NCI-H1105 treated with DMSO at 0.1 percent for 48 hours (cell line): ENCODE measurements at places on chromosomes 13 and 19.

DNA sequence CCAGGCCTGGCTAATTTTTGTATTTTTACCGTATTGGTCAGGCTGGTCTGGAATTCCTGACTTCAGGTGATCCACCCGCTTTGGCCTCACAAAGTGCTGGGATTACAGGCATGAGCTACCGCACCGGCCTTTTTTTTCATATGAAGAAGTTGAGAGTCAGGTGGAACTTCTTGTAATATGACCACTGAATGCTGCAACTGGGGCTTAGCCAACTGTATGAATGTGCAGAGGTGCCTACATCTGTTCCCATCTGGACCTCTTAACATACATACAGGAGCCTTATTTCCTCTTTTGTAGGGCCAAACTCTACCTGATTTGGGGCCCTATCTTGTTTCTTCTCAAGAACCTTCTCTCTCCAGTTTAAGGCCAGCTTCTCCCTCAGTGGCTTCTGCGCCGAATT is 11.9 kb upstream of the GGACT start:
- DNase-seq = no peak

DNA sequence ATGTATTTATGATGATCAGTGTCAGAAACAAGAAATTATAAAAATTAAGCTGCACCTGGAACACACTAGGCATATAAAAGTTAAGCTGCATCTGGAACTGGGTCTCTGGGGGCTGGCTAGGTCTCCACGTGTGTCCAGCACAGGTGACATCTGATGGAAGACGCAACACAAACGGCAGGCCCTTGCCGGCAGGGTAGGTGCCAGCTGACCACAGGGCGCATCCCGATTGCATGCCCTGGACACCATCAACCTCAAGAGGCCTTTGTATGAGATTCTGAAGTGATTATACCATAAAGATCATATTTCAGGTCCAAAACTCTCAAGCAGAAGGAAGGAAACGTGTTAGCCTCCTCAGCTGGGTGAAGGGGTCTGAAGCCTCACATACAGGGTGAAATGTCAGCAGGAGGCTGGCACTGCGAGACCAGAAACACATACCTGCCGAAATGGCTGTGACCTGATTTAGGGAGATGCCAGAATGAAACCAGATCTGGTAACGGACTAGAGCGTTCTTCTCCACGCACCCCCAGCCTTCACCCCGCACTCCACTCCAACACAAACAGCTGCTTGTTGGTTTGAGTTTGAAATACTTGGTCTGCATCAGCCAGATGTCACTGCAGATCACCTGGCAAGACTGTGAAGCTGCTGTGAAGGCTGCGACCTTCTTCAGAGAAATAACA is 37.3 kb downstream of the COL4A1 start:
- DNase-seq = no peak

GRCh38 chr19:1163934-1164683 is 10.0 kb downstream of the SBNO2 start:
- no peak for DNase-seq

DNA sequence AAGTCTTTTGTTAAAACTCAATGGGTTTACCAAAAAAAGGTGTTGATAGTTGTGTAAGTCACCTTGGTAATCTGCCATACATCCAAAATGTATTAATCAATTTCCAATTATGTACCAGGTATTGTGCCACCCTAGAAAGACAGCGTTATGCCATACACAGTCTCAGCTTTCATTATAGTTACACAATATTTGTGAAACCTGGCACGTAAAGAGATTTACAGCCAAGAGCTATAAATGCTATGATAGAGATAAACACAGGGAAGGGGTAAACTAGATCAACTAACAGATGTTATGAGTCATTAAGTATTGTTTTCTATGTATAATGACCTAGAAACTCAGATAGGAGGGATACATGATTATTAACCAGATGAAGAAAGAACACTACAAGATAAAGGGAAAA is 725.6 kb upstream of the SLITRK5 start:
- no peak for DNase-seq

DNA sequence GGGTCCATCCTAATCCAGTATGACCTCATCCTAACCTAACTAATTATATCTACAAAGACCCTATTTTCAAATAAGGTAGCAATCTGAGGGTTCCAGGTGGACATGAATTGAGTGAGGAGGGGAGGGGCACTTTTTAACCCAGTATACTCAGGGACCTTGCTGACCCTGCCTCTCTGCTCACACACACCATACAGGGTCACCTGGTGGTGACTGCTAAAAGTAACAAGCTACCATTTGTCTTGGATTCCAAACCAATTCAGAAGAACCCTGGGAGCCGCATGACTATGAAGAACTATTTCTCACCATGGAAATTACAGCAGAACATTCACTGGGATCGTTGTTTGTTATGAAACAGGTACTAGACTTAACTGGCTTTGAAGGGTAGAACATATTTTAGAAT is 151.9 kb downstream of the LACC1 start:
- DNase-seq = no peak

DNA sequence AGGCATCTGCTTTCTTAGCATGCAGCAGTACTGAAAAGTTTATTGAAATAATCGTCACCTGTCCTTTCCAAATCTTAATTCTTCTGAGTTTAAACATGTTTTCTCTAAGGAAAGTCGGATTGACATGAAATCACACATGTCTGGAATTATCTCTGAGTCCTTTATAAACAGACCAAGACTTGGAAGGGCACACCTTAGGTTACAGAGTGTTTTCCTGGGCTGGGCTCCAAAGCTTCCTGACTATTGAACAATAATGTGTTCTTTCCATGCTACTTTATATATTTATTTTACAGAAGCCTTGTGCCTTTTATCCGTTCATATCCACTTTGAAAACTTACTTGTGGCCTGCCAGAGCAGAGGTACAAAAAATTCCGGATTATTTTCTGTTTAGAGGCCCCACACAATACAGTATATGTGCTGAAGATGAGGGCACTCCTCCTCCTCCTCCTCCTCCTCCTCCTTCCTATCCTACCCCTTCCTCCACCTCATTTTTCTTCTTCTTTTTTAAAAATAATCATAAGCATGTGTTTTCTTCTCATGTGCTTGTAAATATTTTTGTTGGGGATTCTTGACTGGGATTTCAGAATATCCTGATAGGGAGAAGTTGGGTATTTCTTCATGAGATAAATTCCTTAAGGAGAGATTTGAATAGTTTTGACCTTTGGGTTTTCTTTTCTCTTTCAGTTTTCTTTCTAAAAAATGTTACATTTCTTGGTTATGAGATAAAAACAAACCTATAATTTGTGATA is 52.3 kb downstream of the LRCH1 start:
- DNase-seq = no peak

DNA sequence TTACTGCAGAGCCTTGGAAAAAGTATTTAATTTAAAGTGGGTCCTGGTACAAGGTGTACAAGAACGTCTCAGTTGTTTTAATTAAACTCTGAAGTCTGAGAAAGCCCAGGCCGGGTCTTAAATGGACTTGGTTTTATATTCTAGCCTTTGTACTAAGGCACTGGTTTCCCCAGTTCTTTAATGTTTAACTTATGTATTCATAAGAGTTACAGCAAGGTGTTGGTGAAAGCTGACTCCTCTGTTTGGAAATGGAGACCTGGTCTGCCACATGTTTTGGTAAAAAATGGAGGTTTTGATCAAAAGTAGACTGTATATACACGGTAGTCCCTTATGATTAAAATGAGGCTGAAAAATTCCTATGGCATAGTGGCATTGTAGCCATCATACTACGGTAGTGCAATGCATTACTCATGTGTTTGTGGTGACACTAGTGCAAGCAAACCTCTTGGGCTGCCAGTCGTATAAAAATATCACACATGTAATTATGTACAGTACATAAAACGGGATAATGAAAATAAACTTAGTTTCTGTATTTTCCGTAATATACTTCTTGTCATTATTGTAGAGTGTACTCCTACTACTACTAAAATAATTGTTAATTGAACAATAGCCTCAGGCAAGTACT is 883.4 kb upstream of the SPRY2 start:
- peak; percentile 2 for DNase-seq

DNA sequence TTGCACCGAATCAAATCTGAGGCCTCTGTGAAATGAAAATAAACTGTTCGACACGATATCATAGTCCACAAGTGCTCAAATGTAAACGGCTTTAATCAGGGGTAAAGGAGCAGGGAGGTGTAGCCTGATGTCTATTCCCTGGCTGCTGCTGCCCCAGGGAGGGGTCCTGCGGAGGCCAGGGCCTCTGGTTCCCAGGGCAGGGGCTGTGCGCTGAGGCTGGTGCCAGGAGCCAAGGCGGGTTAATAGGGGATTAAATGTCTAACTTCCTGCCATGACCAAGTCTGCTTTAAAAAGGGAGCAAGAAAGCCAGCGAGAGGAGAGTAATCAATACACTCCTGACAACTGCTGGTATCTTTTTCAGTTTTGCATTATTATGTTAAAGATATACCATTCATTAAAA is 59.4 kb downstream of the ZNF536 start:
- DNase-seq = no peak

GRCh38 chr13:45949161-45949560 is 97.6 kb upstream of the SIAH3 start:
- DNase-seq = no peak

DNA sequence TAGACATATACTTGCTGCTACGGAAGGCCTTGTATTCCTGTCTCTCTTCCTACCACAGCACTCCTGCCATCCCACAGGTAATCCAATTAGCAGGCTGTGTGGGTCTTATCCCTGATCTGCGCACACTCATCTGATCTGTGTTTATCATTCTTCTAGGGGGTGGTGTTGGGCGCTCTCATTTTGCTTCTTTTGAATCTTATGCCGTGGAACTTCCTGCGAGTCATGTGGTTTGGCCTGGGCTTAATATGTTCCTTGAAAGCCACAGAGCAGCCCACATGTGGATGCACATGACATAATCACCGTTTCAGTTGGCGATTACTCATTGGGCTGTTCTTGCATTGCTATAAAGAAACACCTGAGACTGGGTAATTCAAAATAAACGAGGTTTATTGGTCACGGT is 7.5 kb downstream of the RASA3 start:
- DNase-seq = no peak

- DNase-seq = no peak
Measured at GRCh38 chr19:35327642-35328041, 1.3 kb upstream of the CD22 start.

DNA sequence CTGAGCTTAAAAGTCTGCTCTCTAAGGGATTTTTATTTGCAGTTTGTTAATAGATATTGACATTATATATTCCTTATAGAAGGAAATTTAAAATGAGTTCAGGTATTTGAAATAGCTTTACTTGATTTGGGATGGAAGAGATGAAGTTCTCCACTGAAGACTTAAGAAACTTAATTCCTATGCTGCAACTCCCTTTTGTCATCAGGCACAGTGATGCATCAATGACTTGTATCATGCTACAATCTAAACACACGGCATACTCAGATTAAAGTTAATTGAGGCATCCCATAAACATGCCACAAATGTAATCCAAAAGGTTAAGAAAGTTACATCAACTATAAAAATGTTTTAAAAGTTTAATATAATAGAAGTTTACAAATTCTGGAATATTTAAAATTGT is 109.0 kb downstream of the STARD13 start:
- DNase-seq = no peak

DNA sequence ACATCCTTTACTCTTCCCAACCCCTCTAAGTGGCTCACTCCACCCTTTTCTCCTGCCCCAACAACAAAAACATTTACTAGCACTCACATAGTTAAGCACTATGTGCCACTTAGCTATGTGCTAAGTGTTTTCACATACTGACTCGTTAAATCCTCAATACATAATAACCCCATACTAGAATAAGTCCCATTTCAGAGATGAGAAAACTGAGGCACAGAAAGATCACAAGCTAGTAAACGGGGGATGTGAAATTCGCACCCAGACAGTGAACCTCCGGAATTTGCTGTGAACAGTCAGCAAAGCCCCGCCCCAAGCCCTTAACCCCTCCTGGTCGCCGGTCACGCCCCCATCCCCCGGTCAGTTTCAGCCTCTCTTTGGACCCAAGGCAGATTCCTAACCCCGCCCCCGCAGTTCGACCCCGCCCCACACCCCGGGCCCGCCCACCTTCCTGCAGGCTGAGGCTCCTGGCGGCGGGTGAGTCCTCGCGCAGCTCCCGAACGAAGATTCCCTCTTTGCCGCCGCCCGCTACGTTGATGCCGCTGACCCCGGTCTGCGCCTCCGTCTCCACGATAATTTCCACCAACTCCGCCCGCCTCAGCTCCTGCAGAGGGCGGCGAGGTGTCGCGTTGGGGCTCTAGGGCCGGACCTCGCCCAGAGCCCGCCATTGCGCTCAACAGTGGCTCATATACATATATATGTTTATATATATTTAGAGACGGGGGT is 9.8 kb downstream of the PRX start:
- peak; percentile 41 for DNase-seq

DNA sequence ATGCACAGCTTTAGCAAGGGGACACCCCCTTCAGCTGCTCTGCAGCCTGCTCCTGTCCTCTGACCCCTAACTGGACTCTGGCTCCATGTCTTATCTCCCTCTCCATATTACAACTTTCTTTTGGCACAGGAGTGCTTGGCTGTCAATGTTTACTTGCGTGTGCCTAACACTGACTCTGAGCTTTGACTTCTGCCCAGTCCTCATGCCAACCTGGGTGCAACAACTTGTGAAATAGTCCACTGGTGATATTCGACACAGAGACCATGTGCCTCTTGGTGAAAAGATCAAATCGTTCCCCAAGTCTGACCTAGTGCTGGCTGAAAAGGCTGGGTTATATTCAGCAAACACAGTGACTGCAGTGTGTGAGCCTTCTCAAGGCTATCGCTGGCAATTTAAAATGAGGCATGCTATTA is 34.1 kb upstream of the KLF12 start:
- no peak for DNase-seq

DNA sequence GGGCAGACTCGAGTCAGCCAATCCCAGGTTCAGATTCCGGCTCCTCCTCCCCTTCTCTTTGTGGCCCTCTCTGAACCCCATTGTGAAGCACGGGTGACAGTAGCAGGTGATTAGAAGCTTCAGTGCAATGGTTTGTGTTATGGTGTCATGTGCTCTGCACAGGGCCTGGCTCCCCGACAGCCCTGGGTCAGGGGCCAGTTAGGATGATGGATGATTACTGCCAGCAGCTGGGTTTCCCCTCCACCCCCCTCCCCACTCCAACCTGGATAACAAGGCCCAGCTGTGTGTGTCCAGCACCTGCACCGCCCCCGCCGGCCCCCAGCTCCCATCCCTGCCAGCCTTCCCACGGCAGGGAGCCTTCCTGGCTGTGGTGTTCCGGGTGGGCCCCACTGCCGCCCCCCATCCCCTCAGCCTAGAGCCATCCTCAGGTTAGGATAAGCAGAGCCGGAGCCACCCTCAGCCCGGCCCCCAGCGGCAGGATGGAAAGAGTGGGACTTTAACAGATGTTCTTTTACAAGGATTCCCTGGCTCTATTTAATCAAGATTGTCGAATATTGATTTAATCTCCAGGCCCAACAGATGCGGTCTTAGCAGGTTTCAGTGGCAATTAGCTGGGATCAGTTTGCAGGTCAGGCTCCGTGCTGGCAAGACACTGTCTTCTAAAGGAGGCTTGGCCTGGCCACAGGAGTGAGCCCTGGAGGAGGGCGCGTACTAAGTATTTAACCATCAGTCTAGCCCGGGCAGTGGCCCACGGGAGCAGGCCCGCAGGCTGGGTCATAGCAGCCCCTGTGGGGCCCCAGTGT is 156.2 kb downstream of the SIPA1L3 start:
- DNase-seq = no peak
